ENCODE measurements at places on chromosomes 5 and 9.
A peak's percentile ranks its signal among the peaks of the same experiment; 100 is the strongest.

- peaks cover 79% of the 10 kb centered on the region for H3K27me3 ChIP-seq
- no peaks in the 10 kb centered on the region for H3K4me1 ChIP-seq
- no peak for DNase-seq
Measured at GRCh38 chr9:136650021-136650420, 12.7 kb upstream of the EGFL7 start.

DNA sequence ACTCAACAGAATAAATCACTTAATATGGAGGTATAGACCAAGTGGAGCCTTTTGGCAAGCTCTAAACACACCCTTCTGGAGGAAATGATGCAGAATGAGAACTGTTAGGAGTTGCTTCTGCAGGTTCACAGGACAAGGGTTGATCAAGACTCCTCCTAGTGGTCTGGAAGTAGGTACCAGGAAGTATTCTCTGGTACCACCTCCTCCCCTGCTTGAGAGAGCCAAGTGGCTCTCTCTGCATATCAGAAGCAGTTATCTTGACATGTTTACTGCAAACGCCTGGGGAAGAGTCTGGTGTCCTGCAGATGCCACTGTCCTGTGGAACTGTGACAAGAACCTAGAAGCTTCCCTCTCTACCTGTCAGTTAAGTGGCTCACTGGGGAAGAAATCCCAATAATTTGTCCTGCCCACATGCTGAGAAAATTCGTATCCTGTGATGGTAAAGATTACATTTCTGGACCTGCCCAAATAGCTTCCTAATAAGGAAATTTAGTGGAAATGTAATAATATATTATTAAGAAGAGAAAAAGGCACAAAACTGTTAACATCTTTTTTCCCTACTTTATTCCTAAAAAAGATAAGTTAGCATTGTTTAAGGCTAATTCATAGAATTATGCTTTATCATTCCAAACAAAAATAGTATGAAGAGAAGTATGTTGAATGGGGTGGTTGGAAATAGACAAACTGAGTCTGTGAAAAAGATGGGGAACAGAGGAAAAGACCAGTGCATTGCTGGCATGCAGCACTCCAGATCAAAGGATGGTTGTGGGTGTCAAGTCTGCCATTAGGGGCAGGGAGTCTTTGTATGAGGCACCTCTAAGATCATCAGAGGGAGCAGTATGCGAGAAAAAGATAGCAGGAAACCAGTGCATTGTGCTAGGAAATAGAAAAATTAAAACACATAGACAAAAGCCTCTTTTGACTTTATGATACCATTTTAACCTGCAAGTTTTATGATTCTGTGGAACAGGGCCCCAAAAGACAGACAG is 118.8 kb downstream of the CDC42SE2 start:
- H3K4me1 ChIP-seq = peaks cover 84% of the 10 kb centered on the region
- no peaks in the 10 kb centered on the region for H3K27me3 ChIP-seq
- peak overlapping the region; percentile 19 for H3K4me3 ChIP-seq
- peak overlapping the region; percentile 93 for H3K27ac ChIP-seq
- H3K36me3 ChIP-seq = peaks cover 45% of the 10 kb centered on the region
- DNase-seq = peak; percentile 61

DNA sequence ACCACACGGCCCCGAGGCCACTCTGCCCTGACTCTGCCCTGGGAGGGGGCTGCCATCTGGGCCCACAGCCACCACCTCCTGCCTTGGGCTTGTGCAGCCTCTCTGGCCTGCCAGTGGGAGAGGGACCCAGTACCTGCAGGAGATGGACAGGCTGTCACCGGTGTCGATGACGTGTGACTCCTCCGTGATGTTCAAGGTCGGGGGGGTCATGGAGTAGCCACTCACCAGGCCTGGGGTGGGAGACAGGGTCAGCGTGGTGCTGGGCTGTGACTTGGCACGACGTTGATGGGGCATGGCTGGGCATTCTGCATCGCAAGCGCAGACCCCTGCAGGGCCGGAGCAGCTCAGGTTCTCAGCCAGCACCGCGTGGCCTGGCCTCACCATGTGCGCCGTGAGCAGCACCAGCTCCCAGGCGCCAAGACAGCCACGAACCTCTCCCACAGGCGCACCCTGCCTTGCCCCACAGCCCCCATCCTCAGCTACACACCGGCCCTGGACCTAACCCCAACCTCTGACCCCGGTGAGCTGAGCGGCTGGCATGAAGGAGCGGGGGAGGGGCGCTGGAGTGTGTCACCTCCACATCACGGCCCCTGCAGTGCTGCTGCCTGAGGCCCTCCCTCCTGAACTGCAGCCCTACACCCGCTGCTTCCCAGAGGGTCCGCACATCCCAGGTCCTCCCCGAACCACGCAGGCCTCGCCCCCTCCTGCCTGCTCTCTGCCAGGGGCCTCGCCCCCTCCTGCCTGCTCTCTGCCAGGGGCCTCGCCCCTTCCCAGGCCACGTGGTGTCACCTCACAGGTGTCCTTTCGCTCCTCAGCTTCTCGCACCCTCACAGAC is 17.6 kb downstream of the FLT4 start:
- no peak overlapping the region for H3K4me3 ChIP-seq
- no peaks in the 10 kb centered on the region for H3K27me3 ChIP-seq
- H3K27ac ChIP-seq = no peak overlapping the region
- DNase-seq = no peak

GRCh38 chr5:124655921-124656511 is 90.4 kb downstream of the ZNF608 start:
- DNase-seq = no peak
- H3K36me3 ChIP-seq = no peaks in the 10 kb centered on the region
- H3K4me1 ChIP-seq = peaks cover 2% of the 10 kb centered on the region
- no peak overlapping the region for H3K27ac ChIP-seq
- H3K27me3 ChIP-seq = peaks cover 16% of the 10 kb centered on the region

DNA sequence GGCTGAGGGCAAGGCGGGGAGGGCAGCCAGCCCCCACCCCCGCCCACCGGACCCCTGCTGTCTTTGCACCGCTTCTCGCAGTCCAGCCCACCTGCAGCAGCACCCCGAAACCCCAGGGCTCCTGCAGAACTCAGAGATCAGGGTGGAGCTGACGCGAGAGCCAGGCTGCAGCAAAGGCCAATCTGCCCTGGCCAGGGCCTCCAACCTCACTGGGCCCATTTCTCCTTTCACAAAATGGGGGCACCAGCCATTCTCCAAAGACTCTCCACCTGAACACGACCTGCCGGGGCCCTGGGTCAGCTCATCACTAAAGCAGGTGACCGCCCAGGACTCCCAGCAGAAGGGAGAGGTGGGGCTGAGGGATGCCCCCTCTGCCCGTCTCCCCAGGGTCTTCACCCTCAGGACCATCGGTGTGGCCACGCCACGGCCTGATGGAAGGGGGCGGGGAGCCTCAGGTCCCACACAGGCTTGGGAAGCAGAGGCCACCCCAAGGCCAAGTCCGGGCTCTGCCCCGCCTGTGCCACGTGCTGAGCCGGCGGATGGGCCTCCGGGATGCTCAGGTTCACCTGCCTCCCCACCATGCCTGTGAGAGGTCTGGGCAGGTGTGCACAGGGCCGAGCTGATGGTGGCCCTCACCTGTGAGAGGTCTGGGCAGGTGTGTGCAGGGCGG is 13.1 kb downstream of the NACC2 start:
- no peak overlapping the region for H3K27ac ChIP-seq
- H3K4me3 ChIP-seq = no peak overlapping the region
- DNase-seq = no peak
- no peaks in the 10 kb centered on the region for H3K27me3 ChIP-seq
- H3K36me3 ChIP-seq = no peaks in the 10 kb centered on the region

DNA sequence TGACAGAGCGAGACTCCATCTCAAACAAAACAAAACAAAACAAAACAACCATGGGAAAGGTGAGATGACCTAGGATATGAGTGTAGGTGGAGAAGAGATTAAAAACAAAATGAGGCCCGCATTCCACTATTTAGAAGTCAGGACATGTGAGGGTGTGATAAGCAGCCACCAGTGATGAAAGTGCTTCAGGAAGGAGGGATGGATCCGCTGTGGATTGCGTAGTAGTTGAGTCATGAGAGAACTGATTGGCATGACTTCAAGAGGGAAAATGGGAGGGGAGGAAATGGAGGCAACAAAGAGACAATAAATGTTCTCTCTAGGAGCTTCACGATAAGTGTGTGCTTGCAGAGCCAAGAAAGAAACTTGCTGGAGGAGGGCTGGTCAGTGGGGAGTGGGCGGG is 367.6 kb downstream of the ARL15 start:
- no peak overlapping the region for H3K4me3 ChIP-seq
- DNase-seq = no peak
- H3K36me3 ChIP-seq = peaks cover 6% of the 10 kb centered on the region
- no peak overlapping the region for H3K27ac ChIP-seq

- no peak for DNase-seq
- H3K27ac ChIP-seq = no peak overlapping the region
- H3K27me3 ChIP-seq = no peaks in the 10 kb centered on the region
- peaks cover 48% of the 10 kb centered on the region for H3K36me3 ChIP-seq
Measured at GRCh38 chr5:72895758-72896157, 60.1 kb upstream of the FCHO2 start.

GRCh38 chr5:73369278-73369677 is 79.3 kb downstream of the FOXD1 start:
- no peak overlapping the region for H3K4me3 ChIP-seq
- H3K4me1 ChIP-seq = no peaks in the 10 kb centered on the region
- no peak overlapping the region for H3K27ac ChIP-seq
- DNase-seq = no peak
- H3K27me3 ChIP-seq = peaks cover 52% of the 10 kb centered on the region

- no peak overlapping the region for H3K27ac ChIP-seq
- H3K27me3 ChIP-seq = no peaks in the 10 kb centered on the region
- no peak for DNase-seq
Measured at GRCh38 chr5:96008487-96008886, 46.8 kb upstream of the ELL2 start.

GRCh38 chr9:127166651-127167524 is 44.5 kb upstream of the ANGPTL2 start:
- H3K27me3 ChIP-seq = peaks cover 9% of the 10 kb centered on the region
- H3K27ac ChIP-seq = no peak overlapping the region
- no peaks in the 10 kb centered on the region for H3K36me3 ChIP-seq
- peaks cover 22% of the 10 kb centered on the region for H3K4me1 ChIP-seq
- DNase-seq = no peak

DNA sequence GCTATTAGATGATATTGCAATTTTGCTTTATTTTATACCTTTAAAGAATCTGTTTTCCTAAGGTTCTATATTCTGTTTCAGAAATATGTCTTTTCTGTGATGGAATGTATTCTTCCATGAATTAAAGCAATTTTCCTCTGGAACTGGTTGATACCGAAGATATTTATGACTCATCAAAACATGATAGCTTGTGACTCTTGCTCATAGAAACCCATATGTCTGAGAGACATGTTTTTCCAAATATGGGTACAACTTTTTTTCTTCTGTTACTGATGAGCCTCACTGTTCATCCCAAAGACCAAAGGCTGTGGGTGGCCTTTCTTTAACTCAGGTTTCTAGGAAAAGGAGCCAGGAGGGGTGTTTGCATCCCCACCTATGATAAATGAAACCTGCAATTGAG is 126.1 kb upstream of the PAPPA start:
- no peaks in the 10 kb centered on the region for H3K27me3 ChIP-seq
- H3K36me3 ChIP-seq = no peaks in the 10 kb centered on the region
- H3K27ac ChIP-seq = no peak overlapping the region
- DNase-seq = no peak
- H3K4me3 ChIP-seq = no peak overlapping the region

GRCh38 chr9:129352146-129352865 is 174.2 kb upstream of the IER5L start:
- DNase-seq = peak; percentile 21
- H3K36me3 ChIP-seq = no peaks in the 10 kb centered on the region

DNA sequence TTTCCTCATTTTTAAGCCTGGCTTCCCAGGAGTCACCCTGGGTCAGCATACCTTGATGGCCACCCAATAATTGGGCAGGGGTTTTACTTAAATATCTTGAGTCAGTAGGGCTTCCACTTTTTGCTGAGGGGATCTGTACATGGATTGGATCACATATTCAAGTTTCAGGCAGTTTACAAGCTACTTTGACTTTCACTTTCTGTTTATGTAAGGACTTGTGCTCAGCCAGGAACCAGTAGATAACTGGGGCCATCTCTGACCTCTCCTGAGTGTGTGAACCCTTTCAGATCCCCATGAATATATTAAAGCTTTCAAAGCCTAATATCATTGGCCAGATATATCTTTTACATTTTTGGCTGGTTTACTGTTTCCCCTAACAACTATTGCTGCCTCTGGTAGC is 45.1 kb downstream of the SLCO6A1 start:
- H3K36me3 ChIP-seq = no peaks in the 10 kb centered on the region
- H3K4me3 ChIP-seq = no peak overlapping the region
- peak overlapping the region; percentile 14 for H3K27ac ChIP-seq
- DNase-seq = no peak
- no peaks in the 10 kb centered on the region for H3K27me3 ChIP-seq

DNA sequence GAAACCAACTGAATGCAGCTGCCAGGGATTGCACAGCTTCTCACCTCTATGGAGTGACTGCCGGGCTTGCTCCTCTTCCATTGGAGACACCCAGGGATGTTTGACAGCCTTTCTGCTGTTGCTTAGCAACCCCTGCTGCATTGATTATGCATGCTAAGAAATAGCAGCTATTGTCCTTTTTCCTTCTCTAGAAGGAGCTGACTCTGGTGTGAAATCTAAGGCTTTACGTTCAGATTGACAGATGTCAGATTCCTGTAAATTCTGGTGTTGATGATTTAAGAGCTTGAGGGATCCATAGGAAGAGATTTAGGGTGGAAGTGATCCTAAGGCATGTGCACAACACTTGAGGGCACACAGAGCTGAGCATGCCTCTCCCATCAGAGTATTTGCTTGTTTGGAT is 267.7 kb downstream of the NTRK2 start:
- no peaks in the 10 kb centered on the region for H3K36me3 ChIP-seq
- H3K27me3 ChIP-seq = no peaks in the 10 kb centered on the region
- H3K4me3 ChIP-seq = no peak overlapping the region
- no peak for DNase-seq

DNA sequence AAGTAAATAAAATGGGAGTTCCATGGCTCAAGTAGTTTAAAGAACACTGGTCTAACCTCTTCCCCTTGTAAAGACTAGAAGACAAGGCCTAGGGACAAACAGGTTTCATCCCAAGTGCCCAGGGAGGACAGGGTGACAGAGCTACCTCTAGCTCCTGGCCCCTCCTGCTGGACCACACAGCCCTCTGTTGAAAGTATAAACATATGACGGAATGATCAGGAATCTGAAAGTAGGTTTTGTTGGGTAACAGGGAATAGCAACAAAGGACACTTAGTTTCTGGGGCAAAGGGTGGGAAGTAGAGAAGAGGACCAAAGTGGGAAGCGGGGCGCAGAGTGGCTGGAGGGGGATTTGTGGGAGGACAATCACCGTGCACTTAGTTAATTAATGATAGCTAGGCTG is 67.0 kb upstream of the DAB2IP start:
- DNase-seq = no peak
- no peaks in the 10 kb centered on the region for H3K4me1 ChIP-seq
- no peak overlapping the region for H3K27ac ChIP-seq
- no peaks in the 10 kb centered on the region for H3K36me3 ChIP-seq
- H3K4me3 ChIP-seq = no peak overlapping the region
- peaks cover 34% of the 10 kb centered on the region for H3K27me3 ChIP-seq

GRCh38 chr5:11000515-11001353 is 239.7 kb upstream of the DAP start:
- H3K4me3 ChIP-seq = no peak overlapping the region
- no peak overlapping the region for H3K27ac ChIP-seq
- no peak for DNase-seq
- H3K4me1 ChIP-seq = no peaks in the 10 kb centered on the region
- no peaks in the 10 kb centered on the region for H3K36me3 ChIP-seq

GRCh38 chr5:36298552-36298951 is 3.1 kb downstream of the RANBP3L start:
- peaks cover 7% of the 10 kb centered on the region for H3K27me3 ChIP-seq
- H3K4me1 ChIP-seq = no peaks in the 10 kb centered on the region
- no peak for DNase-seq
- no peak overlapping the region for H3K27ac ChIP-seq
- H3K36me3 ChIP-seq = no peaks in the 10 kb centered on the region
- no peak overlapping the region for H3K4me3 ChIP-seq
